ENCODE measurements at places on chromosomes 11 and 22.

DNA sequence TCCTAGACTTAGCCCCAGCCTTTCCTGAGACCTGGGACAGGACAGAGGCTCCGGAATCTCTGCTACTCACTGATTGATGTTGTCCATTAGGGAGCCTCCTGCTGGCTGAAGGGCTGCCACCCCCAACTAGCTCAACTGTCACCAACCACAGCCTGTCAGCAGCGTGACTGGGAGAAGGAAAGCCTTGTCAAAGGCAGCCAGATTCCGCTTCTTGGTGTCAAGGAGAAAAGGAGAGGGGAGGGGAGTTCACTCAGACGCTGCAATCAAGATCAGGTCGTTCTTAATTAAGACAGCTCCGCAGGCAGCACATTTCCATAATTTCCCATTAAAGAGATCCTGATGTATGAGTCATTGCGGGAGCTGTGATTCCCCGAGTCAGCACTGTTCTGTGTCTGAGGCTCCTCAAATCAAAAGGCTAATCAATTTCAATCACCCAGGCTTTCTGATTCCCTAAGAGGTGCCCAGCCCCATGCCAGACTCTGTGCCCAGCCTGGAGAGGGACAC, 152.8 kb upstream of the ZBED5 start:
- no peak for DNase-seq

DNA sequence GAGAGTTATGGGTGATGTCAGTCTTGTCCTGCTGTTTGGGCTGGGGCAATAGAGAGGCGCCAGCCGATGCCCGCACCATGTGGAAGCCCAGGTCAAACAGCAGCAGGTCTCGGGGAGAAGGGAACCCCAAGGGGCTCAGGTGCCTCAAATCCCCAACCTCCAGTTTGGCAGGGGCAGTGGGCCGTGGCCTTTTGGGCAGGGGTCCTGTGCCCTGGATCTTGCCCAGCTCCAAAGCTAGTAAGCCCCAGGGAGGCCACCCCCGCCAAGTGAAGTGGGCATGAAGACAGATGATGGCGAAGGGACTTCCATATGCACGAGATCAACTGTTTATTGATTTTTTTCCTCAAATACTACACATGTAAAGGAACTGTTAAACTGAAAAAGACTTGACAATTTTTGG, 12.4 kb upstream of the ARFGAP3 start:
- no peak for DNase-seq

DNA sequence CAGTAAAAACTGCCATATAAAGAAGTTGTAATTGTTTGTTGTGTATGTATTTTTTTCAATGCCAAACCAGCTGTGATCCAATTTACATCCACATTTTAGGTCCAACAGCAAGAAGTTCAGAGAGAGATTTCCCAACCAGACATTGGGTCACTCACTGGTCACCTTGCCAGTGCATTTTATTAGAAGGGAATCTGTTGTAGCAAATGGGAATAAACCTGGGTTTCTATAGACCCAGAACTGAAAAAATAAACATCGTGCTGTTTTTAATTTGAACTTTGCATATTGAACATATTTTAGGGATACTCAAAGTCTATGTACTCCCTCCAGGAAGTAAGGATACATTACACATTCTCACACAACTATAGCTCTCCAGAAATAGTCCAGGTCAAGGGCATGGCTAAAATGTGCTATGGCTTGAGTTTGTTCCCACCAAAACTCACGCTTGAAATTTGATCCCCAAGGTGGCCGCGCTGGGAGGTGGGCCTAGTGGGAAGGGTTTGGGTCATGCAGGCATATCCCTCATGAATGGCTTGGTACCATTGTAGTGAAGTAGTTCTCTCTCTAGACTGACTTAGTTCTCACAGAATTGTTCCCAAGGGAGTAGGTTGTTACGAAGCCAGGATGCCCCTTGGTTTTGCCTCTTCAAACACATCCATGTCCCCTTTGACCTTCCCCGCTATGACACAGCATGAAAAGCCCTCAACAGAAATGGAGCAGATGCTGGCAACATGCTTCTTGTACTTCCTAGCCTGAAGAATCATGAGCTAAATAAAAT, 90.9 kb downstream of the RRAS2 start:
- no peak for DNase-seq

DNA sequence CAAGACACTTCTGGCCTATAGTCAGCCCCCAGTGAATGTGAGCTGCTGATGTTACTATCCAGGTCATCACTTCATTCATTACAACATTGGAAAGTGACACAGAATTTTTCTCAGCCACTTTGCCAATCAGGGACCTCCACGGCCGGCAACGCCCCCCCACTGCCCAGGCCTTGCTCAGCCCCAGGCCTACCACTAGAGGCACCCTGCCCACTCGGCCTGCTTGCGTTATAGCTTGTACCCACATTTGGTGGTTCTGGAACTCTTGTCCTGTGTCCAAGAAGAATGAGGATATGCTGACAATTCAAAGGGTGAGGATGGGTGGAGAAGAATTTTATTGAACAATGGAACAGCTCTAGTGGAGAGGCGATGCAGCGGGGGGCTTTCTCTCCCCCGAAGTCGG, 96.2 kb downstream of the TSPAN18 start:
- DNase-seq = no peak

DNA sequence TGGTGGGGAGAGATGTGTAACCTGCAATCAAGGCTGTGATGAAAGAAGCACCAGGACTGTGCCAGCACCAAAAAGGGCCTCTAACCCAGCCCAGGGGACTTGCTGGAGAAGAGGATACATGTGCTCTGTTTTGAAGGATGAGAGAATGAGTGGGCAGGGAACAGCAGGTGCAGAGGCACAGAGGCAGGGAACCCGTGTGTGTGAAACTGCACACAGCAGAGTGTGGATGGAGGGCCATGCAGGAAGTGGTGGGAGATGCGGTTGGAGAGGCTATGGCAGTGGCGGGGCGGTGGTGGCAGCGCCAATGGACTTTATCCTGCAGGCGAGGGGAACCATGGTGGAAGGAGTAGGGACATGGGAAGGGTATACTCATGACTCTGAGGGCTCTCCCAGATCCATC, 25.2 kb upstream of the LRRC32 start:
- DNase-seq = no peak

DNA sequence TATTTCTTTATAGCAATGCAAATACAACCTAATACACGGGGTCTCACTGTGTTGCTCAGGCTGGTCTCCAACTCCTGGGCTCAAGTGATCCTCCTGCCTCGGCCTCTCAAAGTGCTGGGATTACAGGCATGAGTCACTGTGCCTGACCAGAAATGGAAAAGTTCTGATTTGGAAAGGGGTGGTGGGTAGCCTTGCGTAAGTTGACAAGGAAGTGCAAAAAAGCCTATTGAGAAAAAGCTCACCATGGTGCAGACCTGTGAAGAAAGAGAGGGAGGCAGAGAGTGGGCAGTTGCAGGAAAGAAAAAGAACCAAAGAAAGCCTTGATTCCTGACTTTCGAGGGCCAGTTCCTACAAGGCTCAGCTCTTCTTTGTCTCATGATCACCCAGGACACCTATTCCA, 27.1 kb downstream of the AGBL2 start:
- no peak for DNase-seq

DNA sequence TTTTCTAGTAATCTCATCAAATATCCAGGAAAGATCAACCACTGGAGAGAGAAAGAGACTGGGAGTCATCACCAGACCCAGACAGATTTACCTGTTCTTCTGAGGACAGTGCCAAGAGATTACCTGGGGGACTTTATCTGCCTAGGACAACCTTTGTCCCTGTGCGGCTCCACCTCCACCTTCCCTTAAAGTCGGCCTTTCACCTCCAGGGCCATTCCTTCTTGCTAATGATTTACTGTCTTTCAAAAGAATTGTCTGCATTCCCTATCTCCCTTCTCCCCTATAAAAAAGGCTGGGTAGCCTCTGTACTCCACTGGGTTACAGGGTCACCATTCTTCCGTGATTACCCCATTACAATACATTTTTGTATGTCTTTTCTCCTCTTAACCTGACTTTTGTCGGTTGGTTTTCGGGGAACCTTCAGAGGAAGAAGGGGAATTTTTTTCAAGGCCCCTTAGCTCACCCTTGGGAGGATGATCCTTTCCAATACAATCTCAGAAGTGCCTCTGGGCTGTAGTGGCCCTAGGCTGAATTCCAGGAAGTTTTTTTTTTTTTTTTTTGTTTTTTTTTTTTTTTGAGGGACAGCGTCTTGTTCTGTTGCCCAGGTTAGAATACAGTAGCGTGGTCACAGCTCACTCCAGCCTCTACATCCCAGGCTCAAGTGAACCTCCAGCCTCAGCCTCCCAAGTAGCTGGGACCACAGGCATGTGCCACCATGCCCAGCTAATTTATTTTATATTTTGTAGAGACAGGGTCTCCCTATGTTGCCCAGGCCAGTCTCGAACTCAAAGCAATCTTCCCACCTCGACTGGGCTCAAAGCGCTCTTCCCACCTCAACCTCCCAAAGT, 1.5 kb upstream of the HMOX1 start:
- no peak for DNase-seq

DNA sequence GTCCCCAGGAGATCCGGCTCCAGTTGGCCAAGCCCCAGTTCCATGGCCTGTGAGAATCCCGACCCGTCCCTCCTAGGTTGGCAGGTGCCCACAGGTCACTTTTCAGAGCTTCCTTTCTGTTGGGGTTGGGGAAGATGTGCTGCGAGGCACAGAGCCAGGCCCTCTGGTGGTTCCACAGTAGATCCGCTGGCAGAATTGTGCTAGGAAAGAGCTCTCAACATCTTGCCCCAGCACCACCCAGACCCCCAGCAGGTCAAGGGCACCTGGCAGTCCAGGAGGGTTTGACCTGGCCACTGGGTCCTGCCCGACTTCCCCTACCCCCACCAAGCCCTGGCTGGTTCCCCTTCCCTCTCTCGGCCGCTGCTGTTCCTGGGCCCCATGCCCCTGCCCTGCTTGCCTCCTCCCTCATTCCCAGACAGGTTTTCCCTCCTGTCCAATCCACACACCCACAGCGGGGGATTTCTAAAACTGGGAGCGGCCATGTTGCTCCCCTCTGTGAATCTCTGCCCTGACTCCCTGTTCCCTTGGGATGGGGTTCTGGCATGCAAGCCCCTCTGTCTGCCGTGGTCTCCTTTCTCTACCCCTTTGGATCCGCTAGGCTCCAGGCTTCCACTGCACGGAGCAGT, 26.2 kb upstream of the GCAT start:
- DNase-seq = no peak

DNA sequence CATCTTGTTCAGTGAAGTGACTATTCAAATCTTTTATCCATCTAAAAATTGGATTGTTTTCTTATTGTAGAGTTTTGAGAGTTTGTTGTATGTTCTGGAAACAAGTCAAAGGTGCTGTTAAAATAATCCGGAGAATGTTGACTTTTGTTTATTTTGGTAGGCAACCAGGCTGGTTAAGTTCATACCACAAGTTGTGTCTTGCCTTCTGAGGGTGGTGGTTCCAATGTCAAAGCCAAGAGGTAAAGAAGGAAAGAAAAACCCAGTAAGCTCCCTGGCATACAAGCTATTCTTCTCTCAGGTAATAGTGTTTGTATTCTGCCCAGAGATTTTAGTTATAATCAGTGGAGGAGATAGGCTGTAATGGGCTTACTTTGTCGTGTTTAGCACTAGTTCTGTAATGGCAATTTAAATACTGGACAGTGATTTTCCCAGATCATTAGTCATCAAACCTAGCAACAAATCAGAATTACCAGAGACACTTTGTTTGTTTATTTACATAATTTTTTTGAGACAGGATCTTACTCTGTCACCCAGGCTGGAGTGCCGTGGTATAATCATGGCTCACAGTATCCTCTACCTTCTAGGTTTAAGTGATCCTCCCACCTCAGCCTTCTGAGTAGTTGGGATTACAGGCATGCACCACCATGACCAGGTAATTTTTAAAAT, 15.1 kb upstream of the CSRP3 start:
- DNase-seq = no peak

DNA sequence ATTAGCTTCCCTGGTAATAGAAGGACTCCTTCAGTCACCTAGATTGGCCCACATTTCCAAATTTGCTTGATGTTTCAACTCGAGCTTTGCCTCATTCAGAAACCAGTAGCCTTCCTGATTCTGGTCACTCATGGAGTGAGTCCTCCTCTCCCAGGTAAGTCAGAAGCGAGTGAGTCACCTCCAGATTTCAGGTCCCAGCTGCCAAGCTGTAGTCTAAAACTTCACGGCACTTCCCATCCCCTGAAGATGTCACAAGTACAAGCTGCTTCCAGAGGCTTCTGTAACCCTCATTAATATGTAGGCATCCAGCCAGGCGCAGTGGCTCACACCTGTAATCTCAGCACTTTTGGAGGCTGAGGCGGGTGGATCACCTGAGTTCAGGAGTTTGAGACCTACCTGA, 23.5 kb downstream of the ARHGAP8 start:
- DNase-seq = no peak

- DNase-seq = no peak
These were observed 515.8 kb downstream of the NTM start for GRCh38 chr11:131886201-131886600.
